ENCODE measurements at places on chromosomes 11 and 22.

GRCh38 chr11:134476435-134477021 lies 64.5 kb upstream of the B3GAT1 start:
- DNase-seq, result no peak

- no peak for DNase-seq
Measured at GRCh38 chr11:515131-515530, 8.1 kb upstream of the RNH1 start.

- DNase-seq, result no peak
Measured at GRCh38 chr22:22897947-22898346, 10.3 kb downstream of the IGLL5 start.

DNA sequence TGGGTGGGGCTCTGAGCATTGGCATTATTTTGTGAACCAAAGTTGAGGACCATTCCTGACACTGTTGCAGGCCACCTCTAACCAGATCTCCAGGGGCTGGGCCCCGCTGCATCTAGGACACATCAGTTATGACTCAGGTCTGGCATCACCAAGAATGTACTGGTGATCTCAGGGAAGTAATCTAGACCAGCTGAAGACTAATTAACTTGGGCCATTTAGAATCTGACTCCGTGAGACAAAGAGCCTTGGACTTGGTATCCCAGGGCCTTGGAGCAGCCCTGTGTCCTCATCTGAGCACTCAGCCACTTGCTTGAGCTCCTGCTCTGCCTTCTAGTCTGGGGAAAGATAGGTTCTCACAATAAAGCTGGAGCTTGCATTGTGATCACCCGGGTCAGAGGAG lies 200.6 kb downstream of the KIRREL3 start:
- DNase-seq, result no peak

GRCh38 chr11:132187814-132188213 lies 817.4 kb downstream of the NTM start:
- DNase-seq, result no peak

- no peak for DNase-seq
Measured at GRCh38 chr11:12195768-12196167, 85.4 kb downstream of the MICAL2 start.

DNA sequence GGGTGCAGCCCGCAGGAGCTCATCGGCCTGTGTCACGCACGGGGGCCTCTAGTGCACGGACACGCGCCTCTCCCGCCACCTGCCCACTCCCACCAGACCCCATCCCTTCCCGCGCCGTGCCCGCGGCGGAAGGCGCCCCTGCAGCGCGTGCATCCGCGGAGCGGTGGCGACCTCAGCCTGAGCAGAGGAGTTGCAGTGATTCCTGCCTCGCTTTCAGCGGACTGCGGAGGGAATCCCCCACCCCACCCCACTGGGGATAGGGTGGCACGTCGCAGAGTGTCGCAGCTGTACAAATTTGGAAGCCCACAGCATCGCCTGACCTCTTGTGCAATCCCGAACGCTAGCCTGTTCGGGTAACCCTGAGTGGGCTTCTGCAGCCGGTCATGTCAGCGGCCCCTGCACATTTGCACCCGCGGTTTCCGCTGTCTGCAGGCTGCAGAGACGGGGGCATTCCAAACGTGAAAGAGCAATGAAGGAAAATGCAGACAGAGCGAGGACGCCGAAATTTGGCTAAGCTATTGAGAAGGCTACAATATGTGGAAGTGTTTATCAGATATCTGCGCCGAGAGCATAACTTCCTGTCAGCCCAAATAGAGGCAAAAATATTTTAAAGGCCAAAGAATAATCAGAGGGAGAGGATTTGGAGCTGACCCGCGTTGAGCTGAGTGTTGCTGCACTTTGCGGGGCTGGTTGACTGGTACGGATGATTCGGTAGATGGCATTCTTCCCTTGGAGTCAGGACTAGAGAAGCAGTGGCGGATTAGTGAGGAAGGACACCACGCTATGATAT lies 617 bp upstream of the ARHGAP20 start:
- no peak for DNase-seq

- no peak for DNase-seq
Measured at GRCh38 chr22:31952472-31952871, 8.1 kb downstream of the YWHAH start.

DNA sequence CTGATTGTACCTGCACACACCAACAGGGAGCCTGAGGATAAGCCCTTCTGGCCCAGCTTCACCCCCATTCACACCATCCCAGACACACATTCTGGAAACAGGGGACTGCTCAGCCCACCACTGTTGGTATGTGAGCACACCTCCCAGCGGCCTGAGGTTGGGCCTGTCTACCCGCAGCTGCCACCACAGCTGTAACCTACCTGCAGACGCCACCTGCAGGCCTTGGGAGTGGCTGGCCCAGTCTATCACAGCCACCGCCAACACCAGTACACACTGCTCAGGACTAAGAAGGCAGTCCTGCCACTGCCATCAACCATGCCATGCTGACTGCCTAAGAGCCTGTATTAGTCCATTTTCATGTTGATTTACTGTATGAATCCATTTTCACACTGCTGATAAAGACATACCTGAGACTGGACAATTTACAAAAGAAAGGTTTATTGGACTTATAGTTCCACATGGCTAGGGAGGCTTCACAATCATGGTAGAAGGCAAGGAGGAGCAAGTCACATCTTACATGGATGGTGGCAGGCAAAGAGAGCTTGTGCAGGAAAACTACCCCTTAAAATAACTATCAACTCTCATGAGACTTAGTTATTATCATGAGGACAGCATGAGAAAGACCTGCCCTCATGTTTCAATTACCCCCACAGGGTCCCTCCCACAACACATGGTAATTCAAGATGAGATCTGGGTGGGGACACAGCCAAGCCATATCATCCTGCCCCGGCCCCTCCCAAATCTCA lies 30.6 kb downstream of the RSF1 start:
- no peak for DNase-seq

GRCh38 chr11:33569333-33569732 lies 131.3 kb downstream of the C11orf91 start:
- DNase-seq, result no peak

DNA sequence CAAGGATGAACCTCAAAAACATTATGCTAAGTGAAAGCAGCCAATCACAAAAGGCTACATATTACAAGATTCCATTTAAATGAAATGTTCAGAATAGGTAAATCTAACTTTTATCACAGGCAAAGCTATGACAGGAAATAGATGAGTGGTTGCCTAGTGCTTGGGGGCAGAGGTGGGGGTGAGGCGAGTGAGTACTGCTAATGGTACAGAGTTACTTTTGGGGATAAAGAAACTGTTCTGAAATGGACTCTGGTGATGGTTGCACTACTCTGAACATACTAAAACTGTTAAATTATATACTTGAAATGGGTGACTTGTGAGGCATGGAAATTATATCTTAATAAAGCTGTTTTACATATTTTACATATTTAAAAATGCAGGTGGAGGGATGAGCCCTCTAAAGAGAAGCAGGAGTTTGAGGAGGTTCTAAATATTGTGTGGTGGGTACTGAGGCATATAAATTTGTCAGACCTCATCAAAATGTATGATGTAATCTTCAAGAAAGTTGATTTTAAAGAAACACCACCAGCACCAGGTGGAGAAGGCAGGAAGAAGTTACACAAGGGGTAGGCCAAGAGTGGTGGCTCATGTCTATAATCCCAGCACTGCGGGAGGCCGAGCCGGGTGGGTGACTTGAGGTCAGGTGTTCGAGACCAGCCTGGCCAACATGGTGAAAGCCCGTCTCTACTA lies 3.6 kb downstream of the SLC43A1 start:
- no peak for DNase-seq

DNA sequence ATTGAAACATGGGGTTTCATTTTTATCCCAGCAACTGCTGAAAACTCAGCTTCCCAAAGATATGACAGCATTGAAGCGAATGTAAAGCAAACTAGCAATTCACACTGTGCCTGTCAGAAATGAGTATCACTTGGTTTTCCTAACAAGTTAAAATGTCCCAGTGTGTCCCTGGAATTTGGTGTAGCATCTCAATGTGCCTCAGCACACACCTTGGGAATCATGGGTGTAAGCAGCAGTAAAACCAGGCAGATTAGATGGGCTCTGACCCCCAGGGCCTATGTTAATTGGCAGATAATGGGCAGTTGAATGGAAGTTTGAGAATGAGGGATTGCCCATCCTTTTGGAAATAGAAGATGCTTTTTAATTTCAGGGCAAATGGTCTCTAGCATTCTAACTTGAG lies 784.9 kb upstream of the LRRC4C start:
- no peak for DNase-seq

DNA sequence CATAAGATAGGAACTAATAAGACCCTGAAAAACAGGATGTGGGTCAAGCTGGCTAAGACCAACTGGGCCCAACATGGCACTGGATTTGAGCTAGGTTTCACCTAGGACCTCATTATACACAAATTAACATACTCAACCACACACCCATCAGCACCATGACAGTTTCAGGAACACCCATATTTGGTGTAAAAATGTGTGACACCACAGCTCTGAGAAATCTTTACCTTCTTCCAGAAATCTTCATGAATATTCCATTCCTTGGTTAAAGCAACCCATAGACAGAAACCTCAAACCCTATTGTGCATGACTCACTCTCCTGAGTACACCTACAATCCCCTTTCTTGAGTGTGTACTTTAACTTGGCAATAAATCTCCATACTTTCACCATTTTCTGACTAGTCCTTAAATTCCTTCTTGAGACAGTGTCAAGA lies 378.8 kb downstream of the DYNC2H1 start:
- DNase-seq, result no peak

DNA sequence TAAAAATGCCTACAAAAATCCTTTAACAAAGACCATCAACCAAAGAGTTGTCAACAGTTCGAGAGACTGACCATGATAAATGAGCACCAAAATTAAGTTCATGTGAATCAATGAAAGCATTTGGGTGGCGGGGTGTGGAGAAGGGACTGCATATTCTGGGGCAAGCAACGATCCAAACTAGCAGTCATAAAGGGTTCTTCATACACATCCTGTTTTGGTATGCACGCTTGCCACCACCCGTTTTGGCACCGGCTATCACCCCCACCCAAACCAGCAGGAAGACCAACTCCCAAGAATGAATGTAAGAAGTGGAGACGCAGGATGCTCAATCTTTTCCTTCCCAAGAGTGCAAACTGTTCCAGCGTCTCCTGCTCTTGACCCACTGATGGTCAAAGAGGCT lies 80.8 kb downstream of the SGSM3 start:
- no peak for DNase-seq

DNA sequence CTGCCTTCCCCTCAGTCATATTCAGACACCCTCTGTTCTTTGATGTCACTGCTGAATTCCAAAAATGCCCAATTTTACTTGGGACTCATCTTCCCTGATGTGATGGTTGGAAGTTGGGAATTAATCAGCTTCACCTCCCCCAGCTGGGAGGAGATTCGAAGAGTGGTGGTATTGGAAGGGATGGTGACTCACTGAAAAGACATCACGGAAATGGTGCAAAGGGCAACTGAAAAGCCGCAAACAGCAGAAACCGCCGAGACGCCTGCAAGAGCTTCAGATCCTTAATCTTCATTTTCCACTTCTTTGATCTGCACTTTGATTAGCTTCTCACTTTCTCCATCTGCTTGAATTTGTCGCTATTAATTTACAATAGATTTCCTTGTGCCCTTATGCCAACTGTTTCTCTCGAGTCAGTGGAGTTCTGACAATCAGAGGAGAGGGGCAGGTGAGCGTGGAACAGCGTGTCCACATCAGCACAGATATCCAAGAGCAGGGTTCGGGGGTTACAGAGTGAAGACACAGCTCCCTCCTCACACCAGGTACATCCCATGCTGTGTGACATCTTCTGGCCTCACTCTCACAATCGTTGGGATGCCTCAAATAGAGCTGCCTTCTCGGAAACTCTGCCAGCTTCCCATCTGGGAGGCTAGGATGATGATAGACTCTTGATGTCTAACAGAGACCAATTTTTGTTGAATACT lies 325.4 kb downstream of the BRD1 start:
- DNase-seq, result no peak

DNA sequence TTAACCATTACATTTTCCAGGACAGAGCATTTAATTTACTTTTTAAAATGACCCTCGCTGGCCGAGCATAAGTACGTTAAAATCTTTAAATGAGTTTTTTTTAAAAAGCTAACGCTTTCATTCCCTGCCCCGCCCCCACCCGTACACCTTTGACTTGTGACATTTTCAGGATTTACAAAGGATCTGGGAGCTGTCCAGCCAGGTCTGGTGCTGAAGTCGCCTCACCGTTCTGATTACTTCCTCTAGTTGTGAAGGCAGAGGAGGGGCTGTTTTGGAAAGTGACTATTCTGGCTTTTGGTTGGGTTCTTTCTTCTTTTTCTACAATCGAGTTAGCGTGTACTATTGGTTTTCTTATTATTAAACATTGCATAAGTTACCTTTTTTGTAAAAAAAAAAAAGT lies 2.9 kb downstream of the C11orf87 start:
- DNase-seq, result peak; percentile 7

DNA sequence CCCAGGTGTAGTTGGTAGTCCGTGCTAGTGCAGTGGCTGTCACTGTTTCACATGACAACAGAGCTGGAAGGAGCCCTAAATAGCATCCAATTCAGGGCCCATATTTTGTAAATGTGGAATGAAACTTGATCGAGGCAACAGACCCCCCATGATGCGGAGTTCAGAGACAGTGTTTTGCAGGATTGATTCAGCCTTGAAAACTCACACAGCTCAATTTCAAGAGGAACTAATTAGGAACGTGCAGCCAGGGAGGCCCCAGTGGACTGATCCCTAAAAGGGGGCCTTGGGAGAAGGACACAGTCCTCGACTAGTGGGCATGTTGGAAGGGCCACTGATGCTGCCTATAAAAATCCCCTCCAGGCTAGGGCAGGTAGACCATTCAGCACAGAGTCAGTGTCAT lies 61.0 kb upstream of the TTC12 start:
- DNase-seq, result no peak

GRCh38 chr11:126354631-126355323 lies 709 bp upstream of the ST3GAL4 start:
- DNase-seq, result no peak

DNA sequence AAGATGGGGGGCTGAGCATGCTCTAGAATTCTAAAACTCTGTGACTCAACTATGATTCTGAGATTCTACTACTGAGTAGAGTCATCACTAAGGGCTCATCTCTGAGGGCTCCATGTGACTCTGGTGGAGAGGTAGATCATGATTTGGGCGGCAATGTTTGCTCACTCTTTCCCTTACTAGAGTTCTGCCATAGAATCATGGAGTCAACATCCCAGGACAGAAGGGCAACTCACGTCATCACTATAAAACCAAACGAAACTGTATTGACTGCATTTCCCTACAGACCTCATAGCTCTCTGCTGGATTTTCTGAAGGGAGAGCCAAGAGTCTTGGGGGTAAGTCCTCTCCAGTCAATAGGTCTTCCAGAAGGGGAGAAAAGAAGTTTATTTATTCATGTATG lies at the start of gene MS4A14:
TSS of gene MS4A14 (plus strand) at position 78 of the 400 bp plus-strand sequence. CDS start at position 198, 120 bp downstream.
- no peak for DNase-seq

DNA sequence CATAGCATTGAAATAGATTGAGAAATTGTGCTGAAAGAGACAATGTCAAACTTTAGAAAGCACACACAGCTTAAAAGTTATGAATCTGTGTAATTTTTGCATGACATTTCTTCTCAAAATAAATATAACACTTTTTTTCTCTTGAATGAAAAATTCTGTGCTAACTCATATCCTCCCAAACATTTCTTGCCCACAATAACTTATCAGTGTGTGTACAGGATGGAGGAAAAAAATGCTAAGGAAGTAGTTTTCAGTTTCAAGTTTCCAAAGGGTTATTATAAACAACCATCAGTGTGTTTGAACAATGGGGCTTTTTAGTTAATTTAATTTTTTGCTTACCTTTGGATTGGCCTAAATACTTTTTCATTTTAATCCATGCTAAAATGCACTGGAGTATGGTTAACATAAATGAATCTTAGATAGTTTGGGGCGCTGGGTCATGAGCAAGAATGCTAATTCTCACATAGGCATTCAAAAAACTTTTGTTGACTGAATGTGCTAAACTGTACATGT lies 82.9 kb upstream of the ARHGAP20 start:
- no peak for DNase-seq
